AG09309 (cell line): ENCODE measurements at places on chromosomes 2 and 18.
A peak's percentile ranks its signal among the peaks of the same experiment; 100 is the strongest.

- DNase-seq: no peak
These were observed 20.1 kb upstream of the PTH2R start for GRCh38 chr2:208386541-208386940.

DNA sequence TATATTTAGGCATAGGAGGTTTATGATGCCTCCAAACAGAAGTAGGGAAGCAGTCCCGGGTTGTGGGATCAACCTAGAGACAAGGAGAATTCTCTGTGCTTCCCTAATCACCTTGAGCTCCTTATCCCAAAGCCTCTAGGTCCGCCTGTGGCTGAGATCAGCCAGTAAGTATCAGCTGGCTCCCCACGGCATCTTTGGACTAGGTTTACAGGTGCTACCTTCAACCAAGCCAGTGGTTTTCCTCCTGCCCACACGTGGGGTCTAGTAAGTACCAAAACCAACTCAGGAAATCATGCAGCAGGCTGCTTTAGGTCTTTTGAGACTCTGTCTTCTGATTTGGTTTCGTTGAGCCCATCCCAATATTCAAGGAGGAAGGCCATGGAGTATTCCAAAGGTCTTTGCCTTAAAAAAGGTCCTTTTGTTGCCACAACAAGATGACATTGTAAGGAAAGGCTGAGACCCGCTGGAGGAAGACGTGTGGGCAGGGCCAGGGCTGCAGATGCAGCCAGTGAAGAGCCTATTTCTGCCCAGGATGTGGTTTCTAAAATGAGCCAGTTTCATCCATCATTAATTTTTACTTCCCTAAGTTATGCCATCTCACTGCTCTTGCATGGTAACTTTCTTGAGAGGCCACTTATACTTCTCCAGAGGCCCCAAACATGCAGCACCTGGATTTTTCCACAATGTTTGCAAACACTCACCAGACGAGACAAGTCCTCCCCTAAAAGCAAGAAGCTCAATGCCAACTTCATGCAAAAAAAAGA is 248.7 kb downstream of the RNF152 start:
- DNase-seq: no peak

- DNase-seq: peak; percentile 17
These were observed 56.2 kb downstream of the ETAA1 start for GRCh38 chr2:67453310-67453709.

DNA sequence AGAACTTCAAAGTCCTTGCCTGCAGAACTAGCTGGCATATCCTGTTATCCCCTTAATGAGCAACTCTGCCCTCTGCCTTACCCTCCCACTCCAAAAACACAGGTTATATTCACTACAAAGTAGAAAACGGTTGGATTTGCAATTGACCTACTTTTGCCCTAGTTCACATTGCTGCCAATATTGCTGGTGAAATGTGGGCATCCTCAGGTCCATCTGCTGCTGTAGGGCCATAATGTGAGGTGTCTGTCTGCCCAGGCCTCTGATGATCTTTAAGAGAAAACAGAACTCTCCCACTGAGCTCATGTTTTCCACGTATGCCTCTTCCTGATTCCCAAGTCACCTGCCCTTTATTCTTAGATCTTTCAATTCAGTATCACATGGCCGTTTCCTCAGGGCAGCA is 294.0 kb upstream of the CDH20 start:
- DNase-seq: no peak

DNA sequence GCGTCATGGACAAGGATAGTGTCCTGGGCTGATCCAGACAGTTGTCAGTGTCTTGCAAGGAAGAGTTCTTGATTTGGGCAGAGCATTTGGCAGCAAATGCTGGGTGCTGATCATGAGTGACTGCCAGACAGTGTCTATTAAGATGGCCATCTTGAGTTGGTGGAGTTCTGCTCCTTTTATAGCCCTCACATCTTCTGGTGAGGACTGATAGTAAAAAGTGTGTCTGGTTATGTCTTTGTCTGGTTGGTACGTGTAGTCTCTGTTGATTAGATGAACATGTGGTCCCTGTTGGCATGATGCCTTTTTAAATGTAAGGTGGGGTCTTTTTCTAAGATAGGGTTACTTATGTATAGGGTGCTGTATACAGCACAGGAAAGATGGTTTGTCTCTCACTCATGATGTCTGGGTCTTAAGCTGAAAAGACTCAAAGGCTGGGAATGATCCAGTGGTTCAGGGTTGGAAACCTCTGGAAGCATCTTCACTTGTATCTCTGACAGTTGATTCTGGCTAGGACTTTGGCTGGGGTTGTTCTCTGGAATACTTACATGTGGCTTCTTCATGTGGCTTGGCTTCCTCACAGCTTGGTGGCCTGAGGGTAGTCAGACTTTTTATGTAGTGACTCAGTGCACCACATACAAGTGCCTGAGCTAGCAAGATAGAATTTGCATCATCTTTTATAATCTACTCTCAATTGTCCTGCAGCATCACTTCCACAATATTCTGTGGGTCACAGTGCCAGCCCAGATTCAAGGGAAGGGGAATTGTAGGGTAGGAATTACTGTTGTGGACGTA is 11.8 kb downstream of the MTX2 start:
- DNase-seq: peak; percentile 47

DNA sequence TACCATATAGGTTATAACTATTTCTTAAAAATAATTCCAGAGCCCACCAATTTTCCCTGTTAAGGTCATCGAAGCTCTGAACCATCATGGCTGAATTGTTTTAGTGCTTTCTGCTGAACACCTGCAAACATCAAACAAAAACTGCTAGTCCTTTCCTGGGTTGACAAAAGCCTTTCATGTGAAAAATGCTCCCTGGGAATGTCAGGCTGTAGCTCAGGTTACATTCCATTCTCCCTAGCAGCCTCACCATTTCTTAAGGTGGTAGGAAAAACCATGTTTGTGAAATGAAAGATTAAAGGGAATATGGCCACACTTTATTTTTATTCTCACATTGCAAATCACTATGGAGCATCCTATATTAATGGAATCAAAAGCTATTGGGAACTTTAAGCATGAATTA is 5.7 kb downstream of the TCF4 start:
- DNase-seq: no peak
